ENCODE measurements at places on chromosomes 4 and X.

DNA sequence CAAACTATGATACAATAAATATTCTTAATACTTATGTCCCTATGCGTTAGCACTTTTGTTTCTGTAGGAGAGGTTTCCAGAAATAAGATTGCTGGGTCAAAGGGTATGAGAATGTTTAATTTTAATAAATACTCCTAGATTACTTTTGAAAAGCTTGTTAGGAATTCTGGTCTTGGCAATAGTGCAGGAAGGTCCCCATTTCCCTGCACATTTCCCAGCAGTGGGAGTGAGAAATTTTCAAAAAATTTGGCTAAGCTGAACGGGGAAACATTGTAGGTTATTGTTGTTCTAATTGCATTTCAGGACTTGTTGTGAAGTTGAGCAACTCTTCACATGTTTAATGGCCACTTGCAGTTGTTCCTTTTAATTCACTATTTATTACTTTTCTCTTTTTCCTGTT is 27.1 kb downstream of the IGFBP7 start:
- DNase-seq: no peak

GRCh38 chr4:25013756-25014661 is 16.7 kb downstream of the LGI2 start:
- no peak for DNase-seq

DNA sequence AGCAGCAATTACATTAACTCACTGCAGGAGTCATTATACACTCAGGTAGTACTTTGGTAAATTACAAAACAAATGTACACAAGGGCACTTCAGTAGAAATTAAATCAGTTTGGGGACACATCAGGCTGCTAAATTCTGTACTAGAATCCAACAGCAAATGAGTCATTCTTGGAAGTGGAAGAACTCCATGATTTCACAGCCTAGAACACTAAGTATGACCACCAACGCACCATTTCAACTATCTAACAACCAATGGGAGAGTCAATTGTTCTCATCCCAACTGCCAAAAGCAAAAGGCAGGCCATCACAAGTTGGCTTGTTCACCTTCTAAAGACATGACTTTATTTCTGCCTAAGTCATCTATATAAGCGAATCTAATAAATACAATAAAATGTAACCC is 26.6 kb downstream of the PPM1K start:
- no peak for DNase-seq

- DNase-seq: no peak
Measured at GRCh38 chr4:152256996-152257395, 278.9 kb downstream of the FBXW7 start.

- no peak for DNase-seq
Measured at GRCh38 chrX:19630228-19630627, 114.9 kb upstream of the MAP3K15 start.

GRCh38 chr4:15805583-15806517 is 27.7 kb downstream of the CD38 start:
- peak; percentile 18 for DNase-seq

DNA sequence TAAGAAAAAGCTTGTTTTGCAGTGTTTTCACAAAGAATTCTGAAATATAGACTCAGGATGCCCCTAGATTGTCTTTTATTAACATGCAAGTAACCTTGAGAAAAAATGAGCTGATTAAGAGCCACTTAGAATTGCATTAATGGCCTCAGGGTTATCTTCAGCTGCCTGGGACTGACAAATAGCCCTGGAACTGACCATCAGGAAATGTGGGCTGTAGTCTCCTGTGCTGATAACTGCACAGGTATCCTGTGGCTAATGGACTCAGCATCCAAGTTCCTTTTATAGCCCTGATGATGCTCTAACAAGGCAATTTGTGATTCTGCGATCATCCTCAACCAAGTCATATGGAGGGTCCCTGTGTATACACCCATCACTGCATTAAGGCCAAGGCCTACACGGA is 17.0 kb downstream of the CA5B start:
- DNase-seq: no peak

DNA sequence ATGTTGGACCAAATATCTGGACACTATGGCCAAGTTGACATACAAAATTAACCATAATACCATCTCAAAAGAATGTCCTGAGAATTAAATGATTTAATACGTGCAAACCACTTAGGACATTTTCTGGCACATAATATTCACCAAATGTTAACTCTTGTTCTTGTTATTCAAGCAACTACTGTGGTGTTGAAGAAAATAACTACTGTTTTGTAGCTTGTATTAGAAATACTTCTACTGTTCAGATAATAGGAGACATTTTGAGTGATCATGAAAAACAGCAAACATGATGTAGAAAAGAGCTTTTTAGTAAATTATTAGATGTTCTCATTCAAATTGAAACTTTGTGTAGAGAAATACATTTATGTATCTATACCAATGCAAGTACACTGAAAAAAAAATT is 140.7 kb upstream of the SMIM31 start:
- DNase-seq: no peak

DNA sequence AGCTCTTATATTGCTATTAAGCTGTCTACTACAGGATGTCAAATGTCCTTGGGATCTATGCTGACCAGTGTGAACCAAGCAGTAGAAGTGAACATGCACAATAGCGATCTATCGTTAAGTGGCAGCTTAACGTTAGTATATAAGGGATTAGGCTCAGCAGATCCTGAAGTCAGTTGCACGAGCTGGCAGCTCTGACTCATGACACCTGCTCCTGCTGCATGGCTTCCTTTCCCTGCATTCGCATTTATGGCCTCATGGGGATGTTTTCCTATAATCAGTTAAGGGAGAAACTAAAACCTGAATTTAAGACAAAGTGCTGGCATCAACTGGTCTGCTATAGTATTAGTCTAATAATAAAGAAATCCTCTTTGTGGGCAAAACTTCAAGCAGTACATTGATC is 12.7 kb upstream of the MCUB start:
- no peak for DNase-seq

DNA sequence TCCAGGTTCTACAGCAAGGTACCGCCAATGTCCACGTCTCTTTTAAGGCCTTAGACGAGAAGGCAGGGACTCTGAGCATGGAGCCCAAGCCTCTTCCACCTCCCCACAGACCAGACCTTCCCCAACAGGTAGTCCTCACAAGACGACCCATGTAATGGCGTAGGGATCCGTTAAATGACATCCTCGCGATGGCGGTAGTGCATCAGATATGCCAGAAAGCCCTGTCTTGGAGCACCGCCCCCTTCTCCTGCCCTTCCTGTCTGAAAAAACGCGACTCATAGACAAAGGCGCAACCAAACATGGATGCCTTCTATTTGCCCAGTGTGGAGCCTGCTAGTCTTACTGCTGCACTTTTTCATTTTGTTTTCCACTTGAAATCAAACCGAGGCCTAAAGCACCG is 185.4 kb downstream of the OR13H1 start:
- DNase-seq: no peak

DNA sequence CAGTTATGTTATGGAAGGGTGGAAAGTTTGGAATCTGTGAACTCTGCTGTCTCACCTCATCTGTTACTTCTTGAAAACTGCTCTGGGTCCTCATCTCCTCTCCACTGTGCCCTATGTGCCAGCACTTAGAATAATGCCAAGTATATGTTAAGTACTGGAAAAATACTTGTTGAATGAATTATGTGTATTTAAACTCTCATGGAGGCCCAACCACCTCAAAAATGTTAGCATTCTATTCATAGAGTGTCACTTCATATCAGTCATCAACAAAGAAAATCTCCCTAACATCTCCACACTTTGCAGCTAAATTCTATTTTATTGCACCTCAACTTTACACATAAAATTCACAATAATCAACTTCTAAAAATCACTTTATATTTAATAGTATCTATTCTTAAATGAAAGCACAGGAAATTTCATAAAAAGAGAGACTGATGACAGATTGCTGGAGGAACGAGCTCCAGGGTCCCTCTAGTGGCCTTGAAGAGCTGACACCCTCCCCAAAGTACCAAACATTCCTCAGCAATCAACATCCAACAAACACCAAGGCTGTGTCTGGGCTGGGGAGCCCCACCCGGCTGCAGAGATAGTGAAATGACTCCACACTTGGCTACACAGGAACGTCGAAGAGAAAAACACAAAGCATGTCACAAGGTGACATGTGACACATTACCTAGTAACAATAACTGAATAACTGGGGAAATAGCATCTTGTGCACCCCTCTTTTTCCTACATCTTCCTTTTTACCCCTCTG is 45.8 kb downstream of the SLC39A8 start:
- no peak for DNase-seq

DNA sequence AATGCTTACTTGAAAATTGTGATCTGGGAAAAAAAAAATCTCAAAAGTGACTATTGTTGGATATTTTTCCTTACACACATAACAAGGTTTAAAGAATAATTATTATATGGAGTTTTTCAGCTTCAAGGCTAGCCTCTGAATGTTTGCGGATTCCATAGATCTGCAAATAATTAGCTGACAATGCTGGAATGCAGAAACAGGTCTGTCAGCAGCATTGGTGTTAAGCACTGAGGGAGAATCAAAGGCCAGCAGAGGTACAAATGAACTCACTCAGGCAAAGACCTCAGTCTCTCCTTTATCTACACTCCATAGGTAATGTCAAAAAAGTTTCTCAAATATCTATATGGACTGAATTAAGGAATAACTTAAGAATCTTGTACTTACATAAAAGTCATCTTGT is 35.1 kb downstream of the SMIM31 start:
- DNase-seq: no peak

GRCh38 chr4:39353478-39354253 is 12.5 kb downstream of the RFC1 start:
- no peak for DNase-seq

GRCh38 chr4:5370286-5370685 is 319.0 kb downstream of the STK32B start:
- DNase-seq: no peak

DNA sequence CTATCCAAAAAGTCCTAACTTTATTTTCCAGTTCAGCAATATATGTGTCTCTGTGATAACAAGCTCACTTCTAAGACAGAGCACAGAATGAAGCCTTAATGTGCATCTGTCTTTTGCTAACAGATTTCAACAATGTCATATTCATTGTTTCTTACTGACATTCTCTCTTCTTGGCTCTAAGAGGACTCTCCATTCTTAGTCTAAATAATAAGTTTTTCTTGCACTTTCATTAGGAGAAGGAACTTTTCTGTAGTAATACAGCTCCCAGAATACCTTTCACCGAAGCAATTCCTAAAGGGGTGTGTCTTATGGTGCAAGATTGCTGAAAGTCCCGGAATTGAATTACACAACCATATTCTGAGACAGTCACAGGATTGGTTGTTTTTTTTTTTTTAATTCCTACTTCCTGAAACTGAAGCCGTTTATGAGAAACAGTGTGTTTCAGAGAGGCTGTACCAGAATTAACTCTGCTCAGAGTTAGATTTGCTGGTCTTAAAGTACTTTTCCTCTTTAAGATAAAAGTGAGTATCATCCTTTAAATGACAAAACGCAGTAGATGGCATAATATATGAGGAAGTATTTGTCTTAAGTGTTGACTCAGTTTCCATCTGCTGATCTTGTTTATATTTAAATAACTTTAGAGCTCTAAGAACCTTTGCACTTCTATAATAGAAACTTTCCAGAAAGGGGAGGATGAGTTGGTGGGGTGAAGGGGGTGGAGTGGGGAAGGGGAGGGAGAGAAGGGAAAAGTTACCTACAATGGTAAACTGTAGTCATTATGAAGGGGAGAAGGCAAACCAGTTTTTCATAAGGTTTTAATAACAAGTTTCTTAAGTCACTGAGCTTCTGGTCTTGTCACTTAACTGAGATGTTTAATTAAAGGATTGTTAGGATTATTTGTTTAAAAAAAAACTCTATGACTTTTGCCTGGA is at the start of gene ALPK1:
Gene ALPK1 (plus strand): TSS at position 421 of the 932 bp plus-strand sequence.
- DNase-seq: no peak

DNA sequence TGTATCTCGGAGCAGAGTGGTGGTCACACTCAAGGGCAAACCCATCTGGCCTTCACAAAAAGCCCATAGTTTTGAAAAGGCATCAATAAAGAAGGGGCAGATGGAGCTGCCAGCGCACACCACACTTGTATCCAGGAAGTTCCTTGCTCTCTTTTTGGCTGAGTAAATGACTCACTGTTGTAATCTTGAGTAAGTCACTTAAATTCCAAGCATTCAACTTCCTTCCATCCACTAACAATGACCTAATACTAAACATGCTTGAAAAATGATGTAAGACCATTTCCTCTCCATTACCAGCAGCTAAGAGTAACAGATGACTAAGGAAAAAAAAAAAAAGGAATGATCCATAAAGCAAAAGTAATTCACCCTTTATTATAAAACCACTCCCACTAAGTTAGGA is 32.4 kb upstream of the MYOZ2 start:
- no peak for DNase-seq

GRCh38 chrX:132214518-132214917 is 4.7 kb downstream of the RAP2C start:
- no peak for DNase-seq

DNA sequence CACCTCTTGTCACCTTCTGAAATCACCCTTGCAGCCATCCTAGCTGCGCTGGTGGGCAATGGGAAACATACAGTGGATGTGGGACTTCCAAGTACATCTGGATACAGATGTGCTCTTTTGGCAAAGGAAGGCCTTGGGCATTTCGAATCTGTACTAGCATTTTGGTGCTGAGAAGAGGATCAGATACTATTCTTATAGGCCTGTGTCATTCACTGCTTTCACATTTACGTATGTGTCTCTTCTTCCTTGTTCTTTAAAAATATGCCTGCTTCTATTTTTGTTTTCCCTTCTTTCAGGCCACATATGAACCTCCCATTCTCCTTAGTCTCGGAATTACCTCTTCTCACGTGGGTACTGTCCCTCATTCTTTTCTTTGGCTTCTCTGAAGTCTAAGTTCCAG is 53.1 kb downstream of the EFNB1 start:
- no peak for DNase-seq

DNA sequence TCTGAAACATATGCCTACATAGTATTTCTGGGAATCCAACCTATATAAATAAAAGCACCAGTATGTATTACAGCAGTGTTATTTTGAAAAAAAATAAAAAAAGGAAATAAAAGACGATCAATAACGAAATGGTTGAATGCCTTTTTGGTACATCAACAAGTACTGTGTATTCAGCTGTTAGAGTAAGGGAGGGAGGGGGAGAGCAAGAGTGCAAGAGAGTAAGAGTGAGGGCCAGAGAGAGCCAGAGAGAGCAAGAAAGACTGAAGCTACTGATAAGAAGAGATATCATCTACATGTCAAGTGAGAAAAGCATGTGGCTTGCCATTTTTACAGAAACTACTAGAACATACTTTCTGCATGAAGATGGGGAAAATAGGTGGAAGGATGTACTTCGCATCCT is 1.8 kb downstream of the SPIN4 start:
- DNase-seq: peak; percentile 18

DNA sequence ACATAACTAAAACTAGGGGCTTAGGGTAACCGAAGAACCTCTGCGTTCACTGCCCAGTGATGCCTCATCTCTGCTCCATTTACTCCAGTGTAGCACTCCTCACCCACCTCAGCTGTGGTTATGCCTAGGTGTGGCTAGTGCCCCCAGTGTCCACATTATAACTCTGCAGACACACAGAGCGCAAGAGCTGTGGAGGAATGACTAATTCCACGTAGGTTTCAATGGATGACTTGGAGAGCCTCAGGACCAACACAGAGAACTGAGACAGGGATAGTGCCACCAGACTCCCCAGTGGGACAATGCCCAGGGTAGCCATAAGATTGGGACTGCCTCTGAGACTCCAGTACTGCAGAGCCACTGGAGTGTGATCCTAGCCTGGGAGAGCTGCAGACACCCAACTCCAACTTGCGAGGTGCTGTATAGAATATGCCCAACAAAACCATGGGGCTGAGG is 542.4 kb upstream of the DIPK2B start:
- DNase-seq: no peak

- DNase-seq: no peak
Measured at GRCh38 chr4:125317525-125317877, 2.7 kb downstream of the FAT4 start.

- DNase-seq: no peak
Measured at GRCh38 chr4:152014280-152014679, 253.5 kb upstream of the GATB start.

- DNase-seq: no peak
Measured at GRCh38 chr4:1172228-1172851, at the start of gene SPON2. Gene SPON2 (minus strand): TSS chr4:1172583.

Measured in DMS79 (cell line).